GM03348 (cell line): ENCODE measurements at places on chromosomes 1 and 21.

DNA sequence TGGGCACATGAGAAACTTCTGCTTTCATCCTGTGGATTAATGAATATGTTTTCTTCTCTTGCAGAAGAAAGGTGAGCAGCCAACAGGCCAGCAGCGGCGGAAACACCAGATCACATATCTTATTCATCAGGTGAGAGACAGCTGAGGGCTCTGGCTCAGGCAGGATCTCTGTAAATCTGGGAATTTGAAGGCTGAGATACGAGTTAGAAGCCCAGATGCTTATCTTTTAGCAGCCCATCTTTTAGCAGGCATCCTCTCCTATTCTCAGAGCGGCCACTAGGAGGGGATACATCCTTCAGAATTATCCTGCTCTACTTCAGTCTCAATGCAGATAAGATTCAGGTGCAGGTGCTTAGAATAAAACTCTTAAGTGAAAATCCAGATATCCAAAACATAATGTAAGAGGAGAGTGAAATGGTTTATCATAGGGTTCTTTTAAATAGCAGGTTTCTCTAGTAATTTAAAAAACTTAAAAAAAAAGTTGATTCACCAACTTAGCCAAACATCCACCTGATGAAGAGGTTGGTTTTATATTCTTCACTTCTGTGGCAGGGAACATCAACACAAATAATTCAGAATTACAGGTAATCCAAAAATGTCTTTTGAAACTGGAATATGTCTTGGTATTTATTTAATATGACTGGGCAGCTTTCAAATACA is 19.3 kb downstream of the SH2D2A start:
- peak; percentile 62 for DNase-seq

DNA sequence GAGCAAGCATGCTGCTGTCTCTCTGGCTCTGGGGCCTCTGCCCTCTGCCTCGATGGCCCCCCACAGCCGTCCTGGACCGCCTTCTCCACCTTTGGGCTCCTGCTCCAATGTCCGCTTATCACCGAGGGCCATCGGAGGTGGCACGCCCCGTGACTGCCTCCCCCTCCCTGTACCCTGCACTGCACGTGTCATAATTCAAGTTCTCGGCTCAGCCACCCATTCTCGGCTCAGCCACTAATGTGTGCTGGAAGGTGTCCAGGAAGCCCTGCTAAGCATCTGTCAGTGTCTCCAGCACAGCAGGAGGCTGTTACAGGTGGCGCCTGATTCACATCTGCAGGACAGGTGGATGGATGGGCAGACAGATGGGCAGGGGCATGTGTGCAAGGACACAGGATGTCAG is 45.5 kb downstream of the TP73 start:
- DNase-seq, result no peak

DNA sequence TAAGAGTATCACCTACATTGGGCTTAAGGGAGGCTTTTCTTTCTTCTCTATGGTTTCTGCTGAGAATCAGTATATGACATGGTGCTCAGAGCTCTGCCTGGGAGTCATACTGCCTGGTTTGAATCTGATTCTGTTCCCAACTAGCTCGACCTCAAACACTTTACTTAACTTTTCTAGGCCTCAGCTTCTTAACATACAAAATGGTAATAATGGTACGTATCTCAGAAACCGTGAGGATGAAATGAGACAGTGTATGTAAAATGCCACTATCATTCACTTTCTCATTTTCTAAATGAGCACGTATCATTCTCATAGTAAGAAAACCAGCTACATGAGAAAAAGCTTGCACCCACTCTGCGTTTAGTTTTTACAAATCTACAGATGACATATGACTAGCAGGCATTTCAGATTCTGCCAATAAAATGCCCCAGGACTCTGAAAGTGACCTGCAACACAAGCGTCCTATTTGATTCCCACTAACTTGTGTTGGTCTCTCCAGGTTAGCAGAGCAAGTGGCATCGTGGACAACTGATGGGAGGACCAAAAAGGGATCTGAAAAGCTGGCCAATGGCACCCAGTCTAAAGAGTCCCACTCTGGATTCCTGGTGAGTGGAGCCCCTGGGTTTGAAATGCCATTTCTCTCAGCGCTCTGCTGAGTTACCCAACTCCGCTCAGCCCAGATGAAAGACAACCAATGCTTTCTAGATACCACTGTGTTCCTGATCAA is 6.1 kb downstream of the CTNNBIP1 start:
- no peak for DNase-seq

DNA sequence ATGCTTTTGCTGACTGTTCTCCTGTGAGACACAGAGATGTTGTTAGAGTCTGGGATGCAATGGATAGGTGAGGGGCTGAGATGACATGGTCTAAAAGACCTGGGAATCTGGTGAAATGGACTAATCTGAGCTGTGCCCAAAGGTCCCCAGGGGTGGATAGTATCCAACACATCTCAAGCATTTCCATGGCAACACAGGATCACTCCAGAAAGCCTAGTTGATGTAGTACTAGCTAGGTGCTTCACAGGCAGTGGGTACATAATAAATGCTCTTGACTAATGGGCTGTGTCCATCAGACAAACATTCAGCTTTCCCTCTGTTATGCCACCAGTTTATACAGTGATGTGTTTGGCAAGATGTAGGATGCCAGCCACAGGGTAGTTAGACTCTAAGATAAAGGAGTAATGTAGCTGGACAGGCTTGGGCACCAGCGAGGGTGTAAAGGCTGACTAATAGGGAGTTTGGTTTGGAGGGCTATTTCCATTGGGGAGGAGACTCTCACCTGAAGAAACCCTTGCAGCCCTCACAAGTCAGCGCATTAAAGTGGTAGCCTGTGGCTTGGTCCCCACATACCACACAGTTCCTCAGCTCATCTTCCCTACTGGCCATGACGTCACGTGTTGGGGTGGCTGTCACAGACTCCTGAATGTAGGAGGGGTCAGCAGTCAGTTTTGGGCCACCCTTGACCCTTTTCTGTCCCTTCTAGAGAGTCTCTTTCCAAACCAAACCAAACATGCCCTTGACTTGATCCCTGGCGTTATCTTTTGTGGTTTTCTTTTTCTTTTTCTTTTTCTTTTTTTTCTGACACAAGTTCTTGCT is 1.8 kb downstream of the NR1I3 start:
- DNase-seq, result no peak

DNA sequence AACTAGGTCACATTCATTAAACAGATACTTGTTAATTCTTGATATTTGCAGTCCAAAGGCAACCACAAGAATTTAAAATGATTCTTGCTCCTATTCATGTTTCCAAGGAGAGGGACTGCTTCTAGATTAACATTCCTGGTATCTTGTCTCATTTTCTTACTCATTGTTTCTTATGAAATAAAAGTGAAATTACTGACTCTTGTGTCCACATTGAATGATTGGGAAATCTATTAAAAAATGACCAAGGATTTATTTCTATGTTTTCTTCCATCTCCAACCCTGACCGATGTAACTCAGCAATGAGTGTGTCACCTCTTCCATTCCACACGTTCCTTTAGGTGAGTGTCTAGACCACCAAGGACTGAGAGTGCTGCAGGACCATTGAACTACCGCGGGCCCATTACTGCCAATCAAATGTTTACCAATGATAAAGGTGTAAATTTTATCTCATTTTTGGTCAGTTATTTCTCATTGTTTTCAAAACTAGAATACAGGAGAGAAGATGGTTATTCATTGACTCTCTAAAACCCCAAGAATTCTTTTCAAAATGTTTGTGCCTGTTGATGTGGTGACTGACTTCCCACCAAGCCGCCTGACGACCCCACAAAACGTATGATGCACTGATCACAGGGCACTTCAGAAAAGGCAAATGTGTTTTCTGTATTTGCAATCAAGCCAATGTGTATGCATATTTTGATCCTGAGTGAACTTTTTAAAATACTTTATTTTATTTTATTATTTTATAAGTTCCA is 414.6 kb upstream of the PTBP2 start:
- peak; percentile 71 for DNase-seq

DNA sequence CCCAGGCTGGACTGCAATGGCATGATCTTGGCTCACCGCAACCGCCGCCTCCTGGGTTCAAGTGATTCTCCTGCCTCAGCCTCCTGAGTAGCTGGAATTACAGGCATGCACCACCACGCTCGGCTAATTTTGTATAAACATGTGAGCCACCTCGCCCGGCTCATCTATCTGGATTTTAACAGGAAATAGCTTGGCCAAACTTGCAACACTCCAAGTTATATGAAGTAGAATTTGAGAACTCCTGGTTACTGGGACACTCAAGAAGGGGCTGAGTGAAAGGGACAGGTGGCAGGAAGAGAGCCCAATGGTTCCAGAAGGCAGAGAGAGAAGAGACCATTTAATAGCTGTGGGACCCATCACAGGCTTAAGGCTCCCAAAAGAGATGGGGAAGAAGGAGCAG is 2.9 kb upstream of the GPX7 start:
- no peak for DNase-seq

DNA sequence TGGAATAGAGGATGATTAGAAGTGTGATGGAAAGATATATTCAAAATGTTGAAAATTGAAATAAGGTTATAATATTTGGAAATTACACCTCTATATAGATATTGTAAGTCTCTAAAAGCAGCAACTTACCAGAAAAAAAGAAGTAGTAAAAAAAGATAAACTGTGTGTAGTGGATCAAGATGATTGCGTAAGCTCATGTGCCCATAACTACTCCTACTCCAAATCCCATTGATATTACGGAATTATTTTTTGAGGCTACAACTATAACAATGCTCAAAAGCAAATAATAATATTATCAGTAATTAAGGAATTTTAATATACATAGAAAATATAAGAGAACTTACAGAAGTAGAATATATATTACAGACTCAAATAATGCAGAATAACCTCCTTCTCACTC is 33.6 kb downstream of the CATSPERE start:
- DNase-seq, result no peak

DNA sequence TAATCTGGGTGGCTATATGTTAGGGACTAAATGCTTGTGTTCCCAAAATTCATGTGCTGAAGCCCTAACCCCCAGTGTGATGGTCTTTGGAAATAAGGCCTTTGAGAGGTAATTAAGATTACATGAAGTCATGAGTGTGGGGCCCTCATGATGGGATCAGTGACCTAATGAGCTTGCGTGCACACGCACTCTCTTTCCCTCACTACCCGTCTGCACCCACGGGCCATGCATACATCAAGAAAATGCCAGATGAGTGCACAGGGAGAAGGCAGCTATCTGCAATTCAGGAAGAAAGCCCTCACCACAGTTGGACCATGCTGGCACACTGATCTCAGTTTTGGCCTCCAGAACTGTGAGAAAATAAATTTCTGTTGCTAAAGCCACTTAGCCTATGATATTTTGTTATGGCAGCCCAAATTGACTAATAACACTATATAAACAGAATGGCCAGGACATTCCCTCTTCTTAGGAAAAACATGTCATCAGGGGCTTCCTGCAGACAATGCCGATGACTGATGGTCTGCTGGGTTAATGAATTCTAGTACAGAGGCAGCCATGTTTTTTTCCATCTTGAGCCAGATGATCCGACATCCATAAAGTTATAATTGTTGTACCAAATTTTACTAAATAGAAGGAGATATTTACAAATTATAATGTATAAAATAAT is 18.1 kb upstream of the MYOG start:
- DNase-seq, result no peak

DNA sequence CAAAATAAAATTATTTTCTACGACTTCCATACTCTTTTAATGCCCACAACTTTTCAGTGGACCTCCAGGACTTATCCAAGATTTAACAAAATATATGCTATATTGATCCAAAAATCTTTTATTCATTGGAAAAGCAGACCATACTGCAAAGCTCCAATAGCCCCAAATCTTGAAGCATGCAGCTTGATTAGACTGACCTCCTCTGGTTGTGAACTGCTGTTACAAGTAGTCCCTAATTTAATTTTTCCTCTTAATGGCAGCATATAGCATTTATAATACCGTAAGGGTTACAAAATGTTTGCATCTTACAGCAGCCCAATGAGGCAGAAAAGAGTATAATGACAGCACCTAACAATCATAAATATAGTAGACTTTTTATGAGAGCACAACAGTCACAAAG is 49.8 kb downstream of the TPR start:
- DNase-seq, result peak; percentile 11

- DNase-seq, result no peak
These were observed 160.5 kb downstream of the CASZ1 start for GRCh38 chr1:10635992-10636391.

DNA sequence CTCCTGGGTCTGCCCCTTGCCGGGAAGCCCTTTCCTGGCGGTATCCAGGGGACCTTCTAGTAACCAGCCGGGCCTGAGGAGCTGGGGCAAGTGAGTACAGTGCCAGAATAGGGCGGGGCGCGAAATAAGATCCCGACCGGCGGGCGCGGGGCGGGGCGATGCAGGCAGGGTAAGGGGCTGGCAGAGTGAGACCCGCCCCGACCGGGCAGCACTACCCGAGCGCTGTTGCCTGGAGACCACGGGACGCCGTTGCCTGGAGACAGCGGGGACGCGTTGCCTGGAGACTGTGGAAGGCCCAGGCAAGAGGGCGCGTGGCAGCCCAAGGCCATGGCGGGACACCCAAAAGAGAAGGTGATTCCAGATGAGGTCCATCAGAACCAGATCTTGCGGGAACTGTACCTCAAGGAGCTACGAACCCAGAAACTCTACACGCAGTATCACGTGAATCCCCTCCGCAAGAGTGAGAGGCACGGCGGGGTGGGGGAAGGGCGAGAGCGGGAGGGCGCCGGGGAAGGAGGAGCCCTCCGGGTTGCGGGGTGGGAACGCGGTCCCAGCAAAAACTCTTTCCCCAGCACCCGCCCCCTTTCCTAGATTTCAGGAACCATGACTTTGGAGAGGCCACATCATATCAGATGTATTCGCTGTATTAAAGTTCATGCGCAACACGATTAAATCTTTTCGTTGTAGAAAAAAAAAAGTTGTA is 24.3 kb downstream of the EBNA1BP2 start:
- DNase-seq, result peak; percentile 68

DNA sequence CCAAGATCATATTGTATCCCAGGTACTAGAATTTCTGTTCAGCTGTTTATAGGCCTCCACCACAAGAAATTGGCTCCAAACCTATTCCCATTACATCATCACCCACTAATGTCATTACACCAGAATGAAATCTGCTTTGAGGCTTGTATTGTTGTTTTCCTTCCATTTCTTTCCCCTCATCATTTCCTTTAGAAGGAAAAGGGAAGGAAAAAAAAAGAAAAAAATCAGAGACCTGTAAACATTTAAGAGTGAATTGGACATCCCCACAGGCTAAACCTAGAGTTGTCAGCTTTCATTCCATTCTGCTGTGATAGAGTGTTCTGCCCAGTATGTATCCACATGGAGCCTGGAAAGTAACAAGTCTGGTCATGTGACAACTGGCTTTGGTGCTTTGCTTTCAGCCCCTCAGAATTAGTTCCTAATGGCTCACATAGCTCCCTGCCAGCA is 44.6 kb downstream of the NFYC start:
- DNase-seq, result peak; percentile 28

DNA sequence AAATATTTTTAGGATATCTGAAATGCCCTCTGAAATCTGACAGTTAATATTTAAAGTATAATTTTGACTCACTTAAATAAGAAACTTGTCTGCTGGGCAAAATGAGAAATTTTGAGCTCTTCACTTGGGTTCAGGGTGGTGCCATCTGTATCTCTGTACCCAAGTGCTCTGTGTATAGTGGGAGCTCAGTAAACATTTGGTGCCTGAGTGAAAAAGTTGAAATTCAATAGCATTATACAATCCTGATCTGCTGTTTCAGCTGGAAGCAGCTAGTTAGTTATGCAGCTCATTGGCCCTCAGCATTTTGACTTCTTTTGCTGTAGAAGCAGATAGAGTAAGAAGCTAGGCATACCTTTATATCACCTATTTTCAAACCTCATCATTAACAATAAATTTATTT is 73.3 kb downstream of the RPE65 start:
- DNase-seq, result no peak

- DNase-seq, result no peak
These were observed 5.1 kb downstream of the IFI16 start for GRCh38 chr1:159014851-159015250.
